ENCODE measurements at places on chromosomes 13 and 19. TPM values are rescaled to one million over a fixed set of nuclear protein-coding genes. Genes with fewer than 3 reads are reported as not detected.

The APLP1 gene
- total RNA-seq = 1.3 TPM

The NBEA gene
- total RNA-seq = 5.6 TPM

The CRLF1 gene
- 62.0 TPM for total RNA-seq

The ABHD13 gene
- 12.1 TPM for total RNA-seq

The EFNB2 gene
- 24.0 TPM for total RNA-seq

The APOE gene
- total RNA-seq = 212 TPM

The ZNF526 gene
- 9.8 TPM for total RNA-seq

The PPM1N gene
- 2.0 TPM for total RNA-seq

The URAD gene
- not detected for total RNA-seq

The SPRYD7 gene
- 3.1 TPM for total RNA-seq

The TTYH1 gene
- not detected for total RNA-seq

The UNC13A gene
- not detected for total RNA-seq

The CYP2A7 gene
- total RNA-seq = not detected

The NCR1 gene
- 0.85 TPM for total RNA-seq

The TLE6 gene
- not detected for total RNA-seq

The KLK4 gene
- not detected for total RNA-seq

The KL gene
- total RNA-seq = 9.6 TPM

The SYT5 gene
- not detected for total RNA-seq

The PDX1 gene
- not detected for total RNA-seq

The ENOX1 gene
- 0.66 TPM for total RNA-seq

The IQCN gene
- total RNA-seq = 2.4 TPM

The GADD45B gene
- 260 TPM for total RNA-seq

The TNFRSF19 gene
- total RNA-seq = 4.0 TPM

The C19orf44 gene
- 7.5 TPM for total RNA-seq

The ZNF550 gene
- 8.1 TPM for total RNA-seq

The ZNF709 gene
- 2.6 TPM for total RNA-seq

The ZNF491 gene
- total RNA-seq = 2.2 TPM

The PLA2G4C gene
- total RNA-seq = 11.0 TPM

The ZNF571 gene
- 3.2 TPM for total RNA-seq

The KLK15 gene
- not detected for total RNA-seq

The ZNF835 gene
- 2.6 TPM for total RNA-seq

The TEKTIP1 gene
- not detected for total RNA-seq

The ZNF440 gene
- 9.6 TPM for total RNA-seq

The NKG7 gene
- 1.6 TPM for total RNA-seq

The PDE4C gene
- not detected for total RNA-seq

The TEX29 gene
- not detected for total RNA-seq

The WDR87 gene
- total RNA-seq = not detected

All from subcutaneous adipose tissue (tissue), 4 donors.